ENCODE measurements at places on chromosomes 1 and 21. TPM values are rescaled to one million over a fixed set of nuclear protein-coding genes. Genes with fewer than 3 reads are reported as not detected.
A peak's percentile ranks its signal among the peaks of the same experiment; 100 is the strongest.

GPR61 gene
- total RNA-seq: not detected

DNA sequence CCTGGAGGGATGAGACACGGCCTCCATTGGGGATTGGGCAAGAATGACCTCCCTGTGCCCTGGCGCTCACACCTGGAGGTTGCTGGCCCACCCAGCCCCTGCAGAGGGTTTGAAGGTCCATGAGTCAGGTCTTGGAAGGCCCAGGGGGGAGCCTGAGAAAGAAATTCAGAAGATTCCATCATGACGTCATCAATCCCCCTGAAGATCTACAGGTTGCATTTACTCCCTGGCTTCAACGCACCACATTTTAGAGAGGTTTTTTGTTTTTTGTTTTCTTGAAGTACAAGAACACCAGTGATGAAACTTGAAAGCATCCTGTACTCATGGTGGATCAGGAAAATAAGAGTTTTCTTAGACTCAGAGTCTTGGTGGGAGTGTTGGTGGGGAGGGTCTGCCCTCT, 82.4 kb upstream of the SLC25A33 start:
- DNase-seq: no peak

FOXD3 gene
- total RNA-seq: 0.63 TPM

DNA sequence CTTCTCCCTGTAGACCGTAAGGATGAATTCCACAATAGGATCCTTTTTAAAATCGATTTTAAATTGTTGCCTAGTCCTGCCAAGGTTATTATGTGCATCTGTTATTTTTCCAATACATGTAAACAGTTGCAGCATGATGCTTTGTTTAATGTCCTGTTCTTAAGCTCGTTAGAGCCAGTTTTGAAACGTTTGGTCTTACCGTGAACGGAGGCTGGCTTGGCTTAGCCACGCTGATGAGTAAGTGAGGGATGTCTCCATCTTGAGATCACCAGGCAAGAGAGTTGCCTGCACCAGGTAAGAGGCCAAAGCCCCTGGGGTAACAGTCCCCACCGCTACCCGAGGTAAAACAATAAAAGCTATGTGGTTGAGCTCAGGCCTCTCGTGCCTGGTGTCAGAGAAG, 17.3 kb downstream of the CSTB start:
- DNase-seq: no peak

CDC7 gene
- total RNA-seq: 2.8 TPM

TRIM58 gene
- total RNA-seq: 9.5 TPM

- DNase-seq: no peak
These were observed 25.0 kb downstream of the ZNF644 start for GRCh38 chr1:90996742-90997413.

GRCh38 chr21:38467374-38467773, 30.9 kb downstream of the ERG start:
- DNase-seq: no peak

- DNase-seq: peak; percentile 51
These were observed 2.0 kb upstream of the FAM131C start for GRCh38 chr1:16075337-16076030.

DNA sequence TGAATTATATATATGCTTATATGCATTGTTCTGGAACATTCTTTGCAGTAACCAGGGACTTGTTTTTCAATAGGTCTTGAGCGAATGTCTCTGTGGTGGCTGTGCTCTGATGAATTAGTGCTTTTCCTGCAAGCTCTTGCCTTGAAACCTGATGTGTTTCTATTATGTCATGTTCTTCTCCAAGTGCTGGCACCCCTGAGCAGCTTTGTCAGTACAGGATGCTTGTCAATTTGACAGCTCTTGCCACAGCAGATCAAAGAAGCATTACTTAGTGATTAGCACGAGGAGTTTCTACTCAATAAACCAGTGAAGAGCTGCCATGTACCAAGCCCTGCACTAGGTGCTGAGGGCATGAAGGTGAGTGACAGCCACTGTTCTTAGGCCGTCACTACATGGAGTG, 171.9 kb downstream of the PRDM2 start:
- DNase-seq: no peak

- DNase-seq: no peak
These were observed 5.8 kb upstream of the KANK4 start for GRCh38 chr1:62325081-62325480.

DNA sequence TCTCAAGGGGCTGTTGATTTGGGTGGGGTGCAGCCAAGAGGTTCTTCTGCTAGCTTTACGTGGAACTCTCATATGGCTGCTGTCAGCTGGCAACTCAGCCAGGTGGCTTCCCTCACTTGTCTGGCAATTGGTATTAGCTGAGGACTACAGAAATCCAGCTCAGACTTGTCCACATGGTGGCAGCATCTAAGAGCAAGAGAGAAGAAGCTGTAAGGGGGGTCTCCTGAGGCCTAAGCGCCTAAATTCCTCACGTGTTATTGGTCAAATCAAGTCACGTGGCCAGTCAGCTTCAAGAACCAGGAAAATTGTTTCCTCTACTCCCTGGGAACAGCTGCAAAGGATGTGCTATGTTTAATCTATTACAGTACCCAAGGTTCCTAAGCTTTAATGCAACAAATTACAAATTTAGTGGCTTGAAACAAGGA, 4.2 kb upstream of the DYRK3 start:
- no peak for DNase-seq

RIPPLY3 gene
- not detected for total RNA-seq

NTNG1 gene
- 7.1 TPM for total RNA-seq

DNA sequence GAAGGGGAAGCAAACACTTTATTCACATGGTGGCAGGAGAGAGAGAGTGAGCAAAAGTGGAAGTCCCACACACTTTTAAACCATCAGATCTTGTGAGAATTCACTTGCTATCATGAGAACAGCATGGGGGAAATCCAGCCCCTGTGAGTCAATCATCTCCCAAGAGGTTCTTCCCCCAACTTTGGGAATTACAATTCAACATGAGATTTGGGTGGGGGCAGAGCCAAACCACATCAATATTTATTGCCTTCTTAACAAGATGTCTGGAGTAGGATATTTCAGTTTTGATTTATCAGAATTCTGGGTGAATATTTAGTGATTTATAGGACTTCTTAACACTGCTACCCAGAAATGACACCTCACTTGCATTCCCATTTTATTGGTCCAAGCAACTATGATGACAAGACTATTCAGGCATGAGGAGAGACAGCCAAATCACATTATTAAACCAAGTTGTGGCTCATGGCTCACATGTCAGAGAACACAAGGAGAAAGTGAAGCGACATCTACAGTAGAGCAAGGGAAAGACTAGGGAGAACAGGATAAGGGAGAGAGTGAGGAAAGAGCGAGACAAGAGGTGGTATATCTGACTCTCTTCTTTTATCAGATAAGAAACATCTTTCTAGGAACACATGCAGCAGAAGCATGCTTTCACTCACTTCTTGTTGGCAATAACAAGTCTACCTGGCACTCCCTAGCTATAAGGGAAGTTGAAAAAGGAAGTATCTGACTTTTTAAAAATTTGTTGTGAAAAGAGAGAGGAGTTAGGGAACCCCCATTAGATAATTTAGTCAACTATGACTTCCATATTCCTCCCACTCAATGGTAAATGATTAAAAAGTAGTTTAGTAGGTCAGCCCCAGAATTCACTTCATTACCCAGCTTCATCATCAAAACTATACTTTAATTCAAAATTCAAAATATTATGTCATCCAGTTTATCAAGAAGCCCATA, 36.6 kb upstream of the PTPRC start:
- DNase-seq: no peak

DNA sequence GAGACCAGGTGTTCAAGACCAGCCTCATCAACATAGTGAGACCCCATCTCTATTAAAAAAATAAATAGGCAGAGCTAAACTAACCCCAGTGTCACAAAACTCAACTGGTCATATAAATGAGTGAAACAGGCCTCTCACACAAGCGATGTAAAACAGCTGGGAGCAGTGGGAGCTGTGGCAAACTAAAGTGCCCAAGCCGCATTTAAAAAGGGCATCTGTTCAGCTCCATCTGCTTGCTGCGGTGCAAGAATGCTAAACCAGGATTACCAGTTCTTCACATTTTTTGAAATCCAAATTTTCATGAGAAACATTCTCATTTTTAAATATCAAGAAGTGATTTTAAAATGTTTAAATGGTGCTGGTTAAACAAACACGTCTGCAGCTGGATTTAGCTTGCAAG, 50.0 kb upstream of the WNT2B start:
- no peak for DNase-seq

DNA sequence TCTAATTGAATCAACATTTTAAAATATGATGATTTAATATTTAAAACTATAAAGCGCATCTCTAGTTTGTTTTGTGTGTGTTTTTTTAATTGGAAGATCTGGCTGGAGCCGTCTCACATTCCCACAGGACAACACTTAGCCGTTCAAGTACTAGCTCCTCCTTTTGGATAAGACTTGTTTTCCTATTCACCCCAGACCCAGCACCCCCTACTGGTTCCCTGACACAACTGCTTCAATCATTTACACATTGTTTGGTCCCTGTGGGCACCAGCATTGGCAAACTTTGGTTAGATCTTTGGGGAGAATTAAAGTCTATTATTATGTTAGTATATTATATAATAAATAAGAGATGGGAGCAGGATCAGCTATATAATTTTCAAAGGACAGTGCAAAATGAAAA, 34.5 kb downstream of the TYW3 start:
- no peak for DNase-seq

MINDY1 gene
- total RNA-seq: 34.1 TPM

DNA sequence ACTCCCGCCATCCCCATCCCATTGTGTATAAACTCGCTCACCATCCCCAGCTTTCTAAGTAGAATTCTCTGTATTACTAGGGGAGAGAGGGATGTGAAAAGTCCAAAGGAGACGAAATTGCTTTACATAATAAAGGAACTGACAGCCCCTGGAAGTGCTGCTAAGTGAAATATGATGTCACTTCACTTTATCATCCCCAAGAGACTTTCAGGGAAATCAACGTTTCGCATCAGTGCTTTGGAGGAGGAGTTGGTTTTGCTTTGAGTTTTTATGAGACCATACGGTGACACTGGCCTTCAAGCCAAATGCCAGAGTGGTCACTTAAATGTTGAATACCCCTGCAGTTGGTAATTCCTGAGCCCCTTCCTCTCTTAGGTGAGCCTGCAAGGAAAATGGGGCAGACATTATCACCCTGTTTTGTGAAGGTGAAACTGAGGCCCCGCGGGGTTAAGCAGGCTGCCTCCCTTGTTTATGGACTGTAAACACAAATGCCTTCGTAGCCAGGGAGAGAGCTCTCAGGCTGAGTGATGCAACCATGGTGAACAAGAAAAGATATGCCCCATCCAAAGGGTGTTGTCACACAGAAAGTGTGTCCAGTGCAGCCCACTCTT, 58.4 kb upstream of the KAZN start:
- DNase-seq: no peak
